ENCODE measurements at places on chromosomes 7 and 10.

- no peak for DNase-seq
Observed at GRCh38 chr7:116862951-116863670, 724 bp downstream of the CAPZA2 start.

- no peak for DNase-seq
Observed at GRCh38 chr10:78013564-78013963, 15.8 kb downstream of the POLR3A start.

DNA sequence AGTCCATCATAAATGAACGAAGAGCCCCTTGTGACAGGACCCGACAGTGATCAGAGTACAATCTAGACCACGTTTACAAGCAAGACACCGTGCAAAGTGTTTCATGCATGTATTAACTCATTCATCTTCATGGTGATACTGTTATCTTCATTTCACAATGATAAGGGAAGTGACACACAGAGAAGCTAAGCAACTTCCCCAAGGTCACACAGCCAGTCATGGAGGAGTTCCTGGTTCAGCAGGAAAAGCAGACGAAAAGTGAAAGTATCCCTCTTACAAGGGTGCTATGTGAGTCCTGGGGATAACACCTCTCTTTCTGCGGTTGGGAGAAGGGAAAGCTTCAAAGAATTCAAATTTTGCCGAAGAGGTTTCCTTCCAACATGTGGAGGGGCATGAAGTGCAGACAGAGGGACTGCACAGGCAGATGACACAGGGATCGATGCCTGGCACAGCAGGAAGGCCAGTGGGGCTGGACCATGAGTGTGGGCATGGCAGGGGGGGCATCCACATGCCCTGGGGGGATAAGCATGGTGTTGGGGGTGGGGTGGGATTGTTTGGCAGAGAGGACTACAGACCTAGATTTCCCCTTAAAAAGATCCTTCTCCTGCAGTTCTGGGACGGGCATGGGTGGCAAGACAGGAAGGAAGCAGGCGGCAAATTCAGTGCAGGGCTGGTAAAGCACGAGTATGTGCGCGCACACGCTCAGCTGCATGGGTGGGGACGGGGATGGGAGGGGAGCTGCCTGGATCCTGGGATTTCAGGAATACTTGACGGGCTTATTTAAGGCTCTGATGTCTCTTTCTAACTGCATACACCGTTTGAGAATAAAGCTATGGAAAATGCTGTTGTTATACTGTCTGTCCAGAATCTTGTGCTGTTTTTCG lies 33.5 kb upstream of the DDC start:
- no peak for DNase-seq

DNA sequence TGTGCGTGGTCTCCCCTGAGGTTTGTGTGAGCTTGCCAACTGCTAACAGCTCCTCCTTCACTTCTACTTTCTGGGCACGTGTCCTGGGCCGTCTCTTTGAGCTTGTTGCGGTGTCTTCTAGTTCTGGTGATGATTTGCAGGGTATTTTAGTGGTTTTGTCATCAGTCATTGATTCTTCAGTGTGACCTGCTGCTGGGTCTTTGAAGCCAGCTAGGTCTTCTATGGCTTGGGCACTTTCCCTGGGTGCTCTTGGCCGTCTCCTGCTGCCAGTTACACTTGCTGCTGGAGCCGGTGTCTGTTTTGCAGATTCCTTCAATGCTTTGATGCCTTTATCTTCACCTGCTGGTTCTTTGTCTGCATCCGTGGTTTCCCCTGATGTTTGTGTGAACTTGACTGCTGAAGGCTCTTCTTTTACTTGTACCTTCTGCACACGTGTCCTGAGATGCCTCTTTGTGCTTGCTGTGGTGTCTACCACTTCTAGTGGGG lies 23.0 kb downstream of the MKI67 start:
- no peak for DNase-seq

DNA sequence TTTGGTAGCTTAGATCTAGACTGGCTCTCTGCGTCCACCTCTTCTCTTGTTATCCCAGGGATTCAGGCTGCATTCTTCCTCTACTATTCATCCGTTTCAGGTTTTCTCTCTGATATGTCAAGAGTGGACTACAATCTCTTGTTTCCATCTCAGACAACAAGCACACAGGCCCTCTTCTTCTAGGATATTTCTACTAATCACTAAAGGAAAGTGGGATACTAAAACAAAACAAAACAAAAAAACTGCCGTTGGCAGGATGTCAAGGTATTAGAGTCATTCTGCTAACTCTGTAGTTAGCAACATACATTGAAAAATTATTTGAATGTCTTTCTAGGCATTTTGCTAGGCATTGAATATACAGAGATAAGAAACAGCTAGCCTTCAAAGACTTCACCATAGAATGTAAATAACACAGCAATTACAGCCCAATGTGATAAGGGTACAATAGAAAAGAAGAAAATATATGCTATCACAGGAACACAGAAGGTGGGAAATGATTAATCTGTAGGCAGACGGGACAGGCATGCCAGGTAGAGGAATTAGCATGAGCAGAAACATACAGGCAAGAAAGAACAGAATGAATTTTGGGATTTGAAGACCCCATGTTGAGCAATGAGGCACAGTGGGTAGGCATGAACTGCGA lies 210.5 kb downstream of the CSTF2T start:
- DNase-seq = no peak

GRCh38 chr7:106166651-106167342 lies 54.7 kb upstream of the SYPL1 start:
- no peak for DNase-seq

GRCh38 chr10:90930070-90930837 lies 9.4 kb upstream of the ANKRD1 start:
- DNase-seq = no peak

DNA sequence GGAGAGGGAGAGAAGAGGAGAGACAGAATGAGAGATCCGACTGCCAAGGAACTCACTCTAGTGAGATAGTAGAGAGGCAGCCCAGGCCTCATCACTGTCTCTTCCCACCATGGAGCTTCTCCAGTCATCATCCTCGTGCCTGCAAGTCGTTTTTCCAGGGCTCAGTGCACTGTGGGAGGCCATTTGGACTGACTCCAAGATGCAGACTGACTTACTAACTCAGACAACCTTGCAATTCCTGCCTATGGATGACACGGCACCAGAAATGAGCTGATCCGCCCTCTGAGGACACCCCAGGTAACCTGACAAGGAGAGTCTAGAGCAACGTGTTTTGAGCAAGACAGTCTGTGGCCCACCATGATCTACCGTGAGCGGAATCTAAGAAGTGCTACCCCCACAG lies 154.9 kb downstream of the GLI3 start:
- no peak for DNase-seq

GRCh38 chr10:69558559-69558958 lies 14.7 kb downstream of the NEUROG3 start:
- DNase-seq = no peak

DNA sequence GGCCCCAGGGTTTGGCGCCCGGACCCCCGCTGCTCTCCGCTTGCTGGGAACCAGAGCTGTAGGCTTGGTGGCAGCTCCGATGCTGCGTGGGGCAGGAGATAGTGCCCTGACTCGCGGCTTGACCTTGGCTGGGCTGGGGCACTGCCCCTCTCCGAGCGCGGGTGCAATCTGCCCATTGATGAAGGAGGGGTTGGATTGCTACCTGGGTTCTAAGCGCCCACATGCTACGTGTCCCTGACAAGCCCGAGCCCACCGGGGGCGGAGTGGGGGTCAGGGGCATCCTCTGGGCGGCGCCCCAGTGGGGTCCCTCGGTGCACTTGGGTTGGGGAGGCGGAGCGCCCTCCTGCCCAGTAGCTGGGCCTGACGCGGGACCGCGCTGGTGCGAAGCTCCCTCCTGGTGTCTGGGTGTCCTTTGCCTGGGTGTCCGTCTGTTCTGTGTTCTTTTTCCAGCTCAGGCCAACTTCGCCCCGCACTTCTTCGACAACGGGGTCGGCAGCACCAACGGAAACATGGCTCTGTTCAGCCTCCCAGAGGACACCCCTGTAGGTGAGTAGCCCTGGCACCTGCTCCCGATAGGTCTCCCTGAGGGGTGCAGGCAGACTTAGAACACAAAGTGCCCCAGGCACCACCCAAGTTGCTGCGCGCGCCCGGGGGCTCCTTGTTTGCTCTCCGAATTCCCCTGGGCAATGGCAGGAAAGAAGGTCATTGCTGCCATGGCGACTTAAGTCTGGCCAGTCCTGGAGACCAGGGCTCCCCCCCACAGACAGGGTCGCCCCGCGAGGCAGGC lies 900 bp downstream of the CDHR1 start:
- DNase-seq = no peak

DNA sequence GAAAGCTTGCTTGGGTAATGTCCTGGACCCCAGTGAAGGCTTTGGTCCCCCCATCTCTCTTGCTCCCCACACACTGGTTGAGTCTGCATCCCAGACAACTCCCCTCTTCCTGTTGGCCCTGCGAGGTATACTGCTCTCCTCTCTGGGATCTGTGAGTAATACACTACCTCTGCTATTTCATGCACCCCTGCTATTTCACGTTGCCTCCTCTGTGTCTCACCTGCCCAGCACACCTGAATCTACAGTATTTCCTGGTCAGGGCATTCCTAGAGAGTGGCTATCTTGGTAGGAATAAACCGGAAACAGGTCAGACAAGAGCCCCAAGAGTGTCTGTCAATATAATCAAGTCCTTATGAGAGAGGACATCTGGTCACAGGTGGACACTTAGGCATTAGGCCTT lies 114.3 kb upstream of the ODAD2 start:
- no peak for DNase-seq
